ENCODE measurements at places on chromosomes 6 and 20.

DNA sequence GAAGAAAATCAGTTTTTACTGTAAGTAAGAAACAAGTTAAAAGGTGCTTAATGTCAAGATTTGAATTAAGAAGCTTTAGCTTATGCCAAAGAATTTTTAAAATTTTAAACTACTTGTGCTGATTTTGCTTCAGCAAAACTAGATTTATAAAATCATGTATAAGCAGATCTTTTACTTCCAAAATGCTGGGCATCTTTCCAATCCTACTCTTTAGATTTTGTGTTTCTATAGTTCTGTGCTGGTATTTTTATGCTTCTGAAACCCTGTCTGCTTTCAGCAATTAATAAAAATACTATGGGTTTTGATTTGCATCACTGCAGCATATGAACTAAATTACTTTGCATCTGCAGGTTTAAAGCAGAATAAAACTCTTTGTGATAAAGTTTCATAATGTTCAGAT, 238.6 kb upstream of the RNF217 start:
- DNase-seq = no peak

GRCh38 chr6:125379174-125379573, 77.4 kb upstream of the HDDC2 start:
- DNase-seq = no peak

DNA sequence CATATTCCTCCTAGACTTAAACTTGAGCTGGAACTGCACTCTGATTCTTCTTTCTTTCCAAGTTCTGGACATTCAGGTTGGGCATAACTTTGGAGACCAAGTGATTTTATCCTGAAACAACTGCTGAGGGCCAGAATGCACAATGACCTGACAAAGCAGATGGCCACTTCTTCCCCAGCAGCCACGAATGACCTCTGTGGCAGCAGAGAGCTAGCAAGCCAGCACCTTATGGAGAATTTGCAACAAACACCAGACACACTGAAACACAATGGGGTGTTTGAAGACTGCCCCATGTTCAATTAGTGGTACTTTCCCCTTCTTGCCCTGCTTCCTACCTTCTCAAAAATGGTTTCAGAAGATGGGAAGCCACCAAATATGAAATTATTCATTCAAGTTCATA, 4.2 kb upstream of the TENT5A start:
- no peak for DNase-seq

DNA sequence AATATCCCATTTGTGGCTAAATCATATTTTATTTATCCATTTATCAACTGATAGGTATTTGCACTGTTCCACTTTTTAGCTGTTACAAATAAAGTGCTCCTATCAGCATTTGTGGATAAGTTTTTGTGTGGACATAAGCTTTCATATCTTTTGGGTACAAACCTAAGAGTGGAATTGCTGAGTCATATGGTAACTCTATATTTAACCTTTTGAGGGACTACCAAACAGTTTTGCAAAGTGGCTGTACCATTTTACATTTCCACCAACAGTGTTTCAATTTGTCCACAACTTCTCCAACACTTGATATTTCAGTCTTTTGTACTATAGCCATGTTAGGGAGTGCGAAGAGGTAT, 23.6 kb upstream of the ECHDC1 start:
- no peak for DNase-seq

DNA sequence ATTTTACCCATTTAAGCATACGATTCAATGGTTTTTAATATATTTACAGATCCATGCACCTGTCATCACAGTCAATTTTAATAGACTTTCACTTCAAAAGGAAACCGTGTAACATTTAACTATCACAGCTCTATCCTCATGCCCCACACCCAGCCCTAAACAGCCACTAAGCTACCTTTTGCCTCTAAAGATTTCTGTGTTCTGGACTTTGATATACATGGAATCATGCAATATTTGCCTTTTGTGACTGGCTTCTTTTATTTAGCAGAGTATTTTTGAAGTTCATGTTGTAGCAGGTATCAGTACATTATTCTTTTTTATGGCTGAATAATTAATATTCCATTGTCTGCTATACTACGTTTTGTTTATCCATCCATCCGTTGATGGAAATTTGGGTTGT, 50.3 kb upstream of the STX16 start:
- no peak for DNase-seq

- DNase-seq = no peak
Measured at GRCh38 chr20:56595746-56596475, 33.2 kb upstream of the TFAP2C start.

DNA sequence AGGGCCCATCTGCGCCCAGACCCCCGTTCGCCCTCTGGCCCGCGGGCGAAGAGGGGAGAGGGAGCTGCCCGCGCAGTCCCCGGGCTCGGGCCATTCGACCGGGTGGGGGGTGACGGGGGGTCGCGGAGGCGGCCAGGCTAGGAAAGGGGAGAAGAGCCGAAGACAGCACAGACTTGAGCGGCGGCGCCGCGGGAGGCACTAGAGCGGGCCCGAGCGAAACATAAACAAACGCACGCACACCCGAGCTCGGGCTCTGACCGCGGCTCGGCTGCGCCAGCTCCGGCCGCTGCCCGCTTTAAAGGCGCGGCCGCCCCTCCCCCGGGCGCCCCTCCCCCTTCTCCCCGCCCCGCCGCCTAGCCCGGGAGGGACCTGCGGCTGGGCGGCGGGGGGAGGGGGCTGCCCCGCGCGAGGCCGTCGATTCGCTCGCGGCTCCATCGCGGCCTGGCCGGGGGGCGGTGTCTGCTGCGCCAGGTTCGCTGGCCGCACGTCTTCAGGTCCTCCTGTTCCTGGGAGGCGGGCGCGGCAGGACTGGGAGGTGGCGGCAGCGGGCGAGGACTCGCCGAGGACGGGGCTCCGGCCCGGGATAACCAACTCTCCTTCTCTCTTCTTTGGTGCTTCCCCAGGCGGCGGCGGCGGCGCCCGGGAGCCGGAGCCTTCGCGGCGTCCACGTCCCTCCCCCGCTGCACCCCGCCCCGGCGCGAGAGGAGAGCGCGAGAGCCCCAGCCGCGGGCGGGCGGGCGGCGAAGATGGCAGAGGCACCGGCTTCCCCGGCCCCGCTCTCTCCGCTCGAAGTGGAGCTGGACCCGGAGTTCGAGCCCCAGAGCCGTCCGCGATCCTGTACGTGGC, at the start of gene FOXO3:
Gene FOXO3, plus strand, starts transcription at position 455 of the 846 bp plus-strand sequence. Its CDS starts 292 bp downstream, at position 747.
- peak; percentile 67 for DNase-seq

GRCh38 chr6:38115626-38116008, 296.1 kb downstream of the ZFAND3 start:
- DNase-seq = no peak

DNA sequence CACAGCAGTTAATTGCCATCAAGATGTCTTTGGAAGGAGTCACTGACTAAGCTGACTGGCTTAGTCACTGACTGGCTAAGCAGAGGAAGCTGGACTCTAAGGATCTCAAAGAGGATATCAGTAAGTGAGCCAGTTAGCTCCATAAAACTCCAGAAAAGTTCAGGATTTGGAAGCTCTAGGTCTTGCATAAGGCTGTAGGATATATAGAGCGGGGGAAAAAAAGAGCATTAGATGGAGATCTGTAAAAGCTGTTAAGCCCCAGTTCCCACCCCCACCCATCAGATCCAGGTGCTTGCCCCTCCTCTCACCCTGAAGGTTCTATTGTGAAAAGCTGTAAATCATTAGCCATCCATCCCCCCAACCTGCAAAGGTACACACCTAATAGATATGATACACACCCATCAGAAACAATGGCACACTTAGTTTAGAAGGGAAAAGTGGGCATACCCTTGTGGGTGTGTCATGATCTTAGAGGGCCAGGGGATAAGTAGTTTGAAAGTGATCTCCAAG, 32.2 kb downstream of the CARMIL1 start:
- no peak for DNase-seq

DNA sequence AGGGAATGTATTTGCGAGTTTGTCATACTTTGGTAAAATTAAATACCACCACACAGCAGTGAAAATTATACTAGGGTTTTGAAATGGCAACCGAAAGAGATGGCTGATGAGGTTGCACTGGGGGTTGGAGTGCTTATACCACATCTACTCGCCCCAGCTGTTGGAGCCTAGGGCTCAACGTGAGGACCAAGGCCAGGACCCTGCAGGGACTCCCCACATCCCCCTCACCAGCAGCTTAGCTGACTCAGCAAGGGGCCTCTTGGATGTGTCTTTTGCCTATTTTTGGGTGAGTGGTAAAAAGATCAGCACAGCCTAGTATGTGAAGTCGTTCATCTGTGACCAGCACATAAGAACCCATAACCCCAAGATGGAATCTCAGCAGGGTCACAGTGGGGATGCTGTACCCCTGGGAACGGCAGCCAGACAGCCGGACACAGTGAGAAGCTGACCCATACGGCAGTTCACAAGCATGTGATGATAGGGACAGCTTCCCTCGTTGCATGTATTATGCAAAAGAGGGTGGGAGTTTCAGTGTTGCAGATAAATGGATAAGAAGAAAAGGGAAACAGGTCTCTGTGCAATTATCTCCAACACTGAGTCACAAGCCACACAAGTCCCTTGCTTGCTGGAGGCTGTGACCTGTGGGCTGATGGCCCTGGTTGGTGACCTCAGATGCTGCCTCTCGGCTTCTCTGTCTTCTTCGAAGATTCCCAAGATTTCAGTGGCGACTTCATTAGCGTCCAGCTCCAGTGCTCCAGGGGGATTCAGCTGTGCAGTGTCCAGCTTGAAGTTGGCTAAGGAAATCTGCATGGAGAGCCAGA, 20.9 kb upstream of the SPO11 start:
- no peak for DNase-seq

GRCh38 chr20:54474866-54475265, 527 bp upstream of the DOK5 start:
- DNase-seq = no peak

DNA sequence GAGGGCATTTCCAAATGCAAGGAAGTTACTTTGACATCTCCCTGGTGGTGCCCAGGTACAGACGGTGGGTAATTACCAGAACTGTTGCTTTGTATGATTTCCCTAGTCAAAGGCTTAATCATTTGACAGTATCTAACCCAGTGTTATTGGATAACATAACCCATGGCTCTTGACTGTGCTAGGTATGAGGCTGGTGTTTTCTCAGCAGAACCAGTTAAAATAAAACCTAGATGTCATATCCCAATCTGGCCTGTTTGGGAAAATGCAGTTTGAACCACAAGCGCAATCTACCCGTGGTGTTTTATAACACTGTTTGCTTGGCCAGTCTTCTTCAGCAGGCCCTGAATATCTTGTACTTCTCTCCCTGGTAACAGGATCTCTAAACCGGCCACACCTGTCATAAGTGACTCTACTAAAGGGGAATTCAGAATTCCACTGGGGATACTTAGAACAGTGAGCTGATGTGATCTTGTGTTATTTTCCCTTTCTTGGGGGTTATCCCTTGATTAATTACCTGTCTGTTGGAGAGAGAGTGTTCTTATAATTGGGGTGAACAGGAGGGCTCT, 32.8 kb downstream of the PPP1R14C start:
- DNase-seq = no peak

DNA sequence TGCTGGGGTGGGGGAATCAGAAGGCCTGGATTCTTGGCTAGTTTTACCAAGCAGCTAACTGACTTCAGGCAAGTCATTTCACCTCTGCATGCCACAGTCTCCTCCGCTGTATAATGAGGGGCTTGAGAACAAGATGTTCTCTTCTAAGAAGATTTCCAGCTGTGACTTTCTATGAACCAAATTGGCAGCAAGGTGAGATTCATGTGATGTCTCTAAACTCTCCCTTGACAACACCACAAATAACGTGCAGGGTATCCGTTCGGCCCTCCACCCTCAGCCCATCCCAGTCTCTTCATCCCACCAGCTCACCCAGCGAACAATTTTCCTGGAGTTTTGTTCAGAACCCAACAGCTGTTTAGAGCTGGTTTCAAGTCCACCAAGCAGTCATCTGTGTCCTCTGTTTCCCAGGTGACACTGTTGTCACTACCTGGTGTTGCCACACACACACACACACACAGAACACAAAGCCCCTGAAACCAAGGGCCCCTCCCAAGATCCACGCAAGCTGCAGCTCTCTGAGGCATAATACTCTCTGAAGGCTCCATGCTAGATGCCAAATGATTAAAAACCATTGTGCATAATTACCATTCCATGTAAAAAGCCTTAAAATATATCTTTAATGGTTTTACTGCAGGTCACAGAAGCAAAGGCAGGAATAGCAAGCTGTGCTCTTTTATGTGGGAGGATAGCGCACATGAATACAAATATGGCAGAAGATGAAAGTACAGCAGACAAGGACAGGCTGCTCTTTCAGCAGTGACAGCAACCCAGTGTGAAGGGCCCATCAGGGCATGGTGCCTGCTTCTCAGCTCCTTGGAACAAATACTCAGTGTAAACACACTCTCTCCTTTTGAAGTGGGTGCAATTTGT, 48.2 kb downstream of the ARHGAP18 start:
- no peak for DNase-seq

DNA sequence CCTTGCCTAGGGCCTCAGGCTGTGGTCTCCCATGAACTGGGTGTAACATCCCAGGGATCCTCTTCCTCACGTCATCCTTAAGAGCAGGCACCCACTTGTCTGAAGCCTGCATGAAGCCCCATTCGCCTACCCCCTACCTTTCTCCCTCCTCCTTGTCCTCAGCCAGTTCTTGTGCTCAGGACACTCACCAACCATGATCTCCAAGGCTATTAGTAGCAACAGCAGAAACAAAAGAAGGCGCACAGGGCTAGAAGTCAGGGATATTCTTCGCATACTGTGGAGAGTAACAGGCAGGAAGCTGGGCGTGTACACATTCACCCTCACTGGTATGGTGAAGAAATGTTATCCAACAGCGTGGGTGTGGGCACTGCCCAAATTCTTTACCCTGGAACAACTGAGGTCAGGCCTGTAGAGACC, 7.3 kb downstream of the RAET1E start:
- DNase-seq = no peak

- no peak for DNase-seq
Measured at GRCh38 chr6:24574809-24575208, 71.2 kb downstream of the KIAA0319 start.

- DNase-seq = no peak
Measured at GRCh38 chr6:21204951-21205350, 388.6 kb upstream of the SOX4 start.

DNA sequence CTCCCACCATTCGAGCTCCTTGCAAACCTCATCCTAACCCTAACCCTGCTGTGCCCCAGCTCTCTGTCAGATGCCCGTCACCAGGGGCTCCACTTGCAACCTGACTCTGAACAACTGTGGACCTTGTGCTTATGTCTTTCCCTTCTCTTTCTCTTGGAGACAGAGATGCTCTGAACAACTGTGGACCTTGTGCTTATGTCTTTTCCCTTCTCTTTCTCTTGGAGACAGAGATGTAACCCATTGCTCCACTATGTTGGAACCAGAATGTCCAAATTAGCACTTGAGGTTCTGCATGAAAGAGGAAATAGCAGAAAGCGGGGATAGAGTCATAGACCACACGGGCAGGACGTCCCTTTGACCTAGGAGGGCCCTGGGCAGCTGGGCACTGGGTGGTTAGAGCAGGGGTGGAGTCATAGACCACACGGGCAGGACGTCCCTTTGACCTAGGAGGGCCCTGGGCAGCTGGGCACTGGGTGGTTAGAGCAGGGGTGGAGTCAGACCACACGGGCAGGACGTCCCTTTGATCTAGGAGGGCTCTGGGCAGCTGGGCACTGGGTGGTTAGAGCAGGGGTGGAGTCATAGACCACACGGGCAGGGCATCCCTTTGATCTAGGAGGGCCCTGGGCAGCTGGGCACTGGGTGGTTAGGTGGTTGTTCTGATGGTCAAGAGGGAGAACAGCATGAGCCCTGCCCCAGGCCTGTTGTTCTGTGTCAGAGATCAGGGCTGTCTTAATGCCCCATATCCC, 22.2 kb downstream of the PCMTD2 start:
- no peak for DNase-seq

GRCh38 chr6:104943781-104944180, 13.1 kb upstream of the LIN28B start:
- no peak for DNase-seq

- no peak for DNase-seq
Measured at GRCh38 chr20:1394686-1395085, 1.8 kb upstream of the FKBP1A start.

All from T-helper 9 cell (primary cell).